Left renal pelvis (tissue), 4 donors: ENCODE measurements at places on chromosomes 13 and 19.
A peak's percentile ranks its signal among the peaks of the same experiment; 100 is the strongest.

GRCh38 chr13:74128156-74128767 is 5.9 kb downstream of the KLF12 start:
- no peak for DNase-seq

DNA sequence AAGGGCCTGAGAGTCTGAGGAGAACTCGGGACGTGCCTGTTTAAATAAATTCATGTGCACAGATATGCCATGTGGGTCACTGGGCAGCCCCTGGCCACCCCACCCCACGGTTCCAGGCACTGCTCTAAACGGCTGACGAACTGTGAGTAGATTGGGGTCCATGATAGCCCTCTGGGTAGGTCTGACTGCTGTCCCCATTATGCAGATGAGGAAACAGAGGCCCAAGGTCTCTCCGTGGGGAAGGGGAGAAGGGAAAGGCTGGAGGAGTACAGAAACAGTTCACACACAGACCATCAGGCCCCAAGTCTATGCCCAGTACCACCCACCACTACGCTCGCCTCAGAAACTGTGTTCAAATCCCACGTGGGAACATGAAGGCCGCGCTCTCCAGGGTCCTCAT is 14.1 kb downstream of the ZNF787 start:
- DNase-seq = no peak

- no peak for DNase-seq
Observed at GRCh38 chr13:107450931-107451330, 764.4 kb downstream of the LIG4 start.

DNA sequence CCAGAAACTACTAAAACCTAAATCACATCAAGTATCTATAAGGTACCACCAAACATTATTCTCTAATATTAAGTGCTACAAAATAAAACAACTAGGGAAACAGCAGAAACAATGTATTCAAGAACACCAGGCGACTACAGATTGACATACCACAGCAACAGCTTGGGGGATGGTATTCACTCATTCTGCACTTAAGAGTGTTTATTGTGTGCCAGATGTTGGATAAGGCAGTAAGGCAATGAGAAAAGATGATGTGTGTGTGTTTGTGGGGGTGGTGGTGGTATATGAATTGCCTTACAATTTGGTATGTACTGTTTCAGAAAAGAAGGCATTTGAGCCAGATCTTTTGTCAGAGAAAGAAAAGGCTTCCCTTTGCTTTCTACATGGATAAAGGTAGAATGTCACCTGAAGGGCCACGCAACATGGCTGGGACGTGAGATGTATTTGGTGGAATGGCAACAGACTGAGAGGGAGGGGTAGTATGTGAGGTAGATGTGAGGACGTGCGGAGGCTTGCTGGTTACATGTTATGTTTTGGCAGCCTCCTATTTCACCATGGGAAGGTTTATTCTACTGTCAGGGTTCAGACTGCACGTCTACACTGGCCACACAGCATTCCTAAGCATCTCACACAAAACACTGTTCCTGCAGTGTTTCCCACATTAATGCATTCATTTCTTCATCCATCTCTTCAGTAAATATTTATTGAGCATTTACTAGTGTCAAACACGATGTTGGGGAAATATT is 300.7 kb downstream of the KLF12 start:
- DNase-seq = no peak

GRCh38 chr19:29769997-29770396 is 41.8 kb upstream of the CCNE1 start:
- no peak for DNase-seq

- no peak for DNase-seq
Observed at GRCh38 chr19:9054765-9055164, 32.1 kb upstream of the OR1M1 start.

GRCh38 chr19:52190487-52191293 is 838 bp downstream of the PPP2R1A start:
- peak; percentile 31 for DNase-seq

GRCh38 chr19:20357921-20358320 is 190.9 kb downstream of the ZNF486 start:
- no peak for DNase-seq

DNA sequence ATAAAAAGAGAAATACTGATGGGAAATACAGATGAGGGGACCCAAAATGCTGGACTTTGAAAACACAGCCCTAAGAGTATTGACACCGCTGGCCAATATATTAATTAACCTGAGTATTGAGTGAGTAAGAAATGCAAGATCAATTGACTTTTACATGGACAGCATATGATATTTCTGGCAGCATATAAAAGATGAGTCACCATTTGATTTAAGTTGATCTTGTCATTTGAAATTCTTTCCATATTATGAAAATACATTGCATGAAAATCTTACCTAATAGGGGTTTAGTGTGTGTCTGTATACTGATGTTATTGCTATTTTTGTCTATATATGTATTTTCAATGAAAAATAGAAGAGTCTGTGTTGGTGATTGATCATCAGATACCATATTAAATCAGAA is 619.6 kb downstream of the KCTD12 start:
- no peak for DNase-seq

DNA sequence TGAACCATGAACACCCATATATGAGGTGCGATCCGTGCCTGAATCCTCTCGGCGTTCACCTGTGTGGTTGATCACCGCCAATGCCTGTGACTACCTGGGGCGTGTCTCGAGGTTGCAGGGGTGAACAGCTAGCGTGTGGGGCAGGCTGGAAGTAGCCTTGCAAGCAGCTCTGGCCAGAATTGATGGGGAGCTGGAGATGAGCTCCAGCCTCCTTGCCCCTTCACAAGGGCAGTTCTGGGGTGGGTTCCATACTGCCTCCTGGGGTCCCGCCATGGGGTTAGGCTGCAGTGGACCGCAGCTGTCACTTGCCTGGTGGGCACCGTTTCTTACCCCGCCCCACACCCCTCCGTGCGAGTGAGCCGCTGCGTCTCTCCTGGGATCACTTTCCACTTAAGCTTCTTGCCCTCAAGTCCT is 154.5 kb upstream of the SOX1 start:
- DNase-seq = no peak

- no peak for DNase-seq
Observed at GRCh38 chr19:47626238-47626637, 17.3 kb downstream of the BICRA start.

- DNase-seq = no peak
Observed at GRCh38 chr19:41476583-41476982, 33.6 kb downstream of the ERICH4 start.

- no peak for DNase-seq
Observed at GRCh38 chr13:71797517-71797916, 69.5 kb downstream of the DACH1 start.

- DNase-seq = no peak
Observed at GRCh38 chr13:54709546-54709945, 1680.9 kb downstream of the OLFM4 start.

DNA sequence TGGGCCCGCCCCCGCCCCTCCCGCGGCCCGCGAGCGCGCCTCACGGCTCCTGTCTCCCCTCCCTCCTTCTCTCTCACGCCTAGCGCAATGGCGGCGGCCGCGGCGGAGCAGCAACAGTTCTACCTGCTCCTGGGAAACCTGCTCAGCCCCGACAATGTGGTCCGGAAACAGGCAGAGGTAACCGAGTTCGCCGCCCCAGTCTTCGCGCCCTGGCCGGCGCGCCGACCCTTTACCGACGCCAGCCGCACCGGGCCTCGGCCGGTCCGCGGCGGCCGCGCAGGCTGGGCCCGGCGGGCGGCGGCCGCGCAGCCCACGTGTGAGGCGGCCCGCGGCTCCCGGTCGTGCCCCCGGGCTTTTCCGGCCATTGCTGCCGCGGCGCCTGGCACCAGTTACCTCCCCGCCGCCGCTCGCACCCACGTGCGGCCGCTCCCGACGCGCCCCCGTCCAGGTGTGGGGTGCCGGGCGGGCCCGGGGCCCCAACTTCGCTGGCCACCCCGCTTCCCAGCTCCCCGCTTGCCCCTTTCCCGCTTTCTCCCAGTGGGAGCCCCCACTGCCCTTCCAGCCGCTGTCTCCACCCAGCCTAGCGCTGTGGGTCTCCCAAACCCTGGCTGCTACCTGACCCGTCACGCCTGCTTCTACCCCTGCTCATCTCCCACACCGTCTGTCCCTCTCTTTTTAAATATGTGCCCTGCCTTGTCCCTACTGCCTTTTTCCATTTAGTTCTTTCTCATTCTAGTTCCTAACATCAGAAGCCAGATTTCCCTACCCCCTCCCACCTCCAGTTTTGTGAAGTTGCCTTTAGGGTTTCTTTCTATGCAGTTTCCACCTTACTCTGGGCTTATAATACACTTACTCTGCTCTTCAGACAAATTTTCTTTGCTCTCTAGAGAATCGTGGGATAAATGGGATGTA is 23.4 kb downstream of the IPO5 start:
- DNase-seq = peak; percentile 11

- DNase-seq = no peak
Observed at GRCh38 chr13:110575322-110576069, 14.0 kb upstream of the RAB20 start.

DNA sequence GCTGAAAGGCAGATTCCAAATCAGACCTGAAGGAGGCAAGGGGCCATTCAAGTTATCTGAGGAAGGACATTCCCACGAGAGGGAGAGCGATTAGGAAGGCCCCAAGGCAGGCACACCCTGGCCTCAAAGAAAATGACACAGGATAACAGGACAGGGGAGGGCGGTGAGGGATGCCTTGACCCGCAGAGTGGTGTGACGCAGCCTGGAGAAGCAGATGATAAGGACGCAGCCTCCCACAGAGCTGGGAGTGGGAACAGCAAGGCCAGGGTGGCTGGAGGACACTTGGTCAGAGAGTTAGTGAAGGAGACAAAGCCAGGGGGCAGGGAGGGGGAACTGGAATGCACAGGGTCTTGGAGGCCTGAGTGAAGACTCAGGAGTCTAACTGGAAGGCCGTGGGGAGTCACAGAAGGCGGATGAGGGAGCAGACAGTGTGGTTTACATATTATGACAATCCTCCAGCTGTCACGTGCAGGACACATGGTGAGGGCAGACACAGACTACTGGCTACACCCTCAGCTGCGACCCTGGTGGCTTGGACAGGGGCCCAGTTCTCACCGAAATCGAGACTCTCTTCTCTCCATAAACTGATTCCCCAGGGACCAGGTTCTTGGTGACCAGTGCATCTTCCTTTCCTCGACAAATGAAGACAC is 5.8 kb upstream of the DYRK1B start:
- DNase-seq = no peak

GRCh38 chr13:87280139-87280538 is 391.0 kb upstream of the SLITRK5 start:
- no peak for DNase-seq

- DNase-seq = peak; percentile 40
Observed at GRCh38 chr13:104632736-104633135, 1566.5 kb upstream of the SLC10A2 start.

DNA sequence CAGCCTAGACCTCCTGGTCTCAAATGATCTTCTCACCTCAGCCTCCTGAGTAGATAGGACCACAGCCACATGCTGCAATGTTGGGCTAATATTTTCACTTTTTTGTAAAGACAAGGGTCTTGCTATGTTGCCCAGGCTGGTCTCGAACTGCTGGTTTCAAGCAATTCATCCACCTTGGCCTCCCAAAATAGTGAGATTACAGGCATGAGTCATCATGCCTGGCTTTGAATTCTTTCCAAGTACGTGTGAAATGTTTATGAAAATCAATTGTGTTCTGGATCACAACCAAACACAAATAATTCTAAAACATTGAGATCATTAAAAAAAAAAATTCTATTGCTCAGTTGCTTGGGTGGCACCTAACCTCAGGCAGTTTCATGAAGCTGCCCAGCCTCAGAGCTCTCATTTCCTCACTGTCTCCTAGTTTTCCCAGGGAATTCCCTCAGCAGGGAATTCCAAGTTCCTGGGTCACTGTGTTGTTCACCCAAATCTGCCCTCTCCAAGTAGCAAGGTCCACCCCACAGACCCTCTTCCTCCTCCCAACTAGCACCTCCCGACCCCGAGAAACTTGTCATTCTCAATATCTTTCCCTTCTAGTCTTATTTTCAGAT is 44.8 kb downstream of the ING1 start:
- DNase-seq = no peak

DNA sequence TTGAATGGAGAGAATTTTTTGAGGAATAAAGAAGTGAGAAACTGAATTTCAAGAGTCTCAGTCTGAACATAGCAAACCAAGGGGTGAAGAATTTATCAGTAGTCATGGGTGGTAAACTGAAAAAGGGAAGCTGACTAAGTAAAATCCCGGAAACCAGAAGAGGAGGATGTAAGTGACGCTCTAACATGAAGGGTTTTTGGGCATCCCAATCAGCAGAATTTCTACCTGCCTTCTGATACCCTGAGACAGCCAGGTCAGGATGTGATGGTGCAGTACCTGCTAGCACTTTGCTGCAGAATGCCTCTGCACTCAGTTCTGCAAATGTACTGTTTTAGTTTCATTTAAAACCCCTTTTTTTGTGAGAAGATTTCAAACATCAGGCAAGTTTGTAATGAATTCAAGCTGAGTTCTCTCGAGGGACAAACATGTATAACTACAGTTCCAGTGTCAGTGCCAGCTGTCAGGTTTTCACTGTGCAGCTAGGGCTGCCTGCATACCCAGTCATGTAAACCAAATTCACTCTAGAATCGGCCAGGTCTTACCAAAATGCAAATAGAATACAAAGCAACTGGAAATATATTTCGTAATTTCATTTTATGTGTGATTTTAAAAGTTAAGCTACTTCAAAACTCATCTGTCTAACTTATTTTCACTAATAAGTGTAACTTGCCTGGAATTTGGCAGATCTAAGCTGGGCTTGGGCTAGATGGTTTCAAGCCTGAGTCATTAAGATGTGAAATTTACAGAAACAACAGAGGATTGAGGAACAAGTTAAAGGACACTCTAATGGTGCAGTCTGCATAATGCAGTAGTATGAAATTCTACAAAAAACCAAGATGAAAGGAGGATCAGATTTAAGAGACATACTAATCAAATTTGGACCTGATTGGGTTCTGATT is 13.8 kb downstream of the METTL21C start:
- no peak for DNase-seq

- DNase-seq = no peak
Observed at GRCh38 chr19:56764196-56764695, 76.3 kb downstream of the PEG3 start.

- DNase-seq = no peak
Observed at GRCh38 chr13:49452725-49453457, 8.8 kb downstream of the SETDB2 start.

GRCh38 chr19:1282588-1283206 is 3.0 kb upstream of the EFNA2 start:
- DNase-seq = no peak

DNA sequence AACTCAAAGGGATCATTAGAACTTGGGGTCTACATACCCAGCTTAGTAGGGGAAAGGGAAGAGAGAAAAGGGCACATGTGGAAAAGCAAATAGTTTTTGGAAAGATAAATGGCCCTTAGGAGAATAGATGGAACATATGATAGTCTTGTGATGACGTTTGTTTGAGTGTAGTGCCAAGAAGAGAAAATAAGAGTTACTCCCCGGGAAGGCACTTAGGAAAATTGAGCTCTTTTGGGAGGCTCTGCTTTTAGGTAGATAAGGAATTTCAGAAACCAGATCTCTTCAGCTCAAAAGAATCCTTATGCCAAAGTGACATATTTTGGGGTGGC is 44.8 kb upstream of the SERTM1 start:
- DNase-seq = no peak

DNA sequence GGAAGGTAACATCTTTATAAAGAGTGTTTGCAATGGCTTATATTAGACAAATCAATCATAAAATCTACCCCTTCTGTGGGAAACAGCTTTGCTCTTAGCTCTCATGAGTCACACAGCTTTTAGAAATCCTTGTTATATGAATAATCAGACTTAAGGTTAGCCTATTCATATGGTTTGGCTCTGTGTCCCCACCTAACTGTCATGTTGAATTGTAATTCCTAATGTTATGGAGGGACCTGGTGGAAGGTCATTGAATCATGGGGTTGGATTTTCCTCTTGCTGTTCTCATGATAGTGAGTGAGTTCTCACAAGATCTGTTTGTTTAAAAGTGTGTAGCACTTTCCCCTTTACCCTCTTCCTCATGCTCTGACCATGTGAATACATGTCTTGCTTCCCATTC is 704.2 kb upstream of the KLHL1 start:
- DNase-seq = no peak
